Stimulated activated CD8-positive, alpha-beta memory T cell treated with anti-CD3 and anti-CD28 coated beads, Interleukin-4, amount 100 ng/mL, for 24 hours (primary cell): ENCODE measurements at places on chromosomes 3 and 15.

DNA sequence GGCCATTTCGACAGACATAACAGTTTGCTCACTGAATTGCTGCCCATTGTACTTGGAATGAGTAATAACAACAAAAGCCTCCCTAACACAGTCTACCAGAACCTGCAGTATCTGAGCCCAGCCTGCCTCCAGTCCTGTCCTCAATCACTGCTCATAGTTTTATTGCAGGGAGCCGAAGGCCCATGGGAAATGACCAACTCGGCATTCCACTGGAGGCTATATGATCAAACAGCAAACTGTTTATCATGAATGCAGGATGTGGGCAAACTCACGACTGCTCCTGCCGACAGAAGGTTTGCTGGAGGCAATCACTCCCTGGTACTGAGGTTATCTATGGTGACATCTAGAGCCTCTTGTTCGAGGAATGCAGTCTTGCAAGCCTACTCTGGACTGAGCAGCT lies 46.3 kb downstream of the LSM3 start:
- DNase-seq = no peak

DNA sequence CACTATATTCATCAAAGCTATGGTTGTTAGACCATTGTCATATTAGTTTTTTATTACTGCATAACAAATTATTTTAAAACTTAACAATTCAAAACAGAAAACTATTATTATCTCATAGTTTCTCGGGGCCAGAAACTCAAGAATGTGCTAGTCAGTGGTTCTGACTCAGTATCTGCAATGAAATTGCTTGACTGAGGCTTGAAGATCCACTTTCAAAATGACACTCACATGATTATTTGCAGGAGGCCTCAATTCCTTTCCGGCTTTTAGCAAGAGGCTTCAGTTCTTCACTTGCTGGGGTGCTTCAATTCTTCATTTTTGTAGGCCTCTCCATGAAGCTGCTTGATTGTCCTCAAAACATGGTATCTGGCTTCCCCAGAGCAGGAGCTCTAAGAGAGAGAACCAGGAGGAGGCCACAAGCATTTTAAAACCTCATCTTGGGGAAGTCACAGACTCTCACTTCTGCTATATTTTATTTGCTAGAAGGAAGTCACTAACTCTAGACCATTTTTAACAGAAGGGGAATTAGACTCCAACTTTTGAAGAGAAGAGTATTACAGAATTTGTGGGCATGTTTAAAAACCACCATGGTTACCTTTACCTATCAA lies 383.7 kb downstream of the MFSD1 start:
- DNase-seq = no peak

GRCh38 chr3:17075907-17076306 lies 191.2 kb downstream of the PLCL2 start:
- no peak for DNase-seq

DNA sequence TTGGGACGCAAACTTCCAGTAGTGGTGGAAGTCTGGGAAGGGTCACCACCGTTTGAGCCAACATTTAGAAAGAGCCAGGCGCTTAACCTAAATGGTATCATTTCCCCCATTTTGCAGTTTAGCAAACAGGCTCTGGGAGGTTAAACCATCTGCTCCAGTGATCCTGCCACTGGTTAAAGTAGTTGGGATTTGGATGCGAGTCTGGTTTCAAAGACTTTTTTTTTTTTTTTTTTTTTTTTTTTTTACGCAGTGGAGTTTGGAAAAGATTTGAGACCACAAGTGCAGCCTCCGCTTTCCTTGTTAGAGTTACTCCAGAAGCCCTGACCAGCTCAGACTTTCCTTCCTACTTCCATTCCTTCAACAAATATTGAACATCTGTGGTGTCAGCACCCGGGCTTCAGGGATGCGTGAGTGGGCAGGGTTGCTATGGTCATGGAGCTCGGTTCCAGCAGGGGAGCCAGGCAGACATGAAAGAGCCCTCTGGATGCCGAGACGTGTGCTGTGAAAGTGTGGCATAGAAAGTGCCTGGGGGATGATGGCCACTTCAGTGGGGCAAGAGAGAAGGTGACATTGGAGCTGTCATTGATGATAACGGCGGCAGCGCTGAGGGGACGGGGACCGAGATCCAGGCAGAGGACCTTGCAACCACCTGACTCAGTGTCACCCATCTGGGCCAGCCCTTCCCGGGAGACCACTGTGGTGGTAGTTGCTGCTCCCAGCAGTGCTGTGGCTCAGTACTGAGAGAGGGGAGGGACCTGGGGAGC lies 1.1 kb upstream of the RNU6-1 start:
- no peak for DNase-seq

DNA sequence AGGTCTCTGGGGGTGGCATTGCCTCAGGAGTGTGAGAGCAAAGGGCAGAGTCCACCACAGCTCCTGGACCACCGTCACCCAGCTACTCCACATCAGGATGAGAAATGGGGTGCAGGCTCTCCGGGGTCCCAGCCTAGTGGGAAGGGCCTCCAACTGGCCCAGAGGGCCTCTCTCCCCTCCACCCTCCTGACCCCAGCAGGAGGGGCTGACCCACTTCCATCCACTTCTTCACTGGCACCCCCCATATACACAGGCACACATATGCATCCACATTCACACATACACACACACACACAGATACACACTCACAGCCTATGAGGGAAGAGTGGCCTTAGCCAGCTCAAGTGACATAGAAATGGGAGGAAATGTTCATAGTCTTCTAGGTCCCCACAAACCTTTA lies 286.0 kb downstream of the OCA2 start:
- no peak for DNase-seq

DNA sequence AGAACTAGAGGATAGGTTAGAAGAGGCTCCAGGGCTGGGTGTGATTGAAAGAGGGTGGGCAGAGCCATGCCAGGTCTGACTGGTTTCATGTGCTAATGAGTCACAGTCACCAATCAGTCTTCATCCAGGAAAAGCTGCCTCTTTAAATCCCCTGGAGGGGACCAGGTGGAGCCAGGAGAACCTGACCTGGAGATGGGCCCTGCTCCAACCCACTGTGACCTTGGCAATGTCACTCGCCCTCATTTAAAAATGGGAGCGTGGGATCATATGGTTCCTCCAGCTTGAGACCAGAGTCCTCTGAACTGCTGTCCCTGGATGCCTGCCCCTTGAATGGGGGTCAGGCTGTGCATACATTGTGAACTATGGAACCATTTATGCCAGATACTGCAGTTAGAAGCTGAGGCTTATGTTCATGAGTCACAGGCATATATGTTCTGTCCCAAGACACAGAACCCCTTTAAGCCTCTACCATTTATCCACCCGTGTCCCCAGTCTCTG lies 23.0 kb downstream of the HES1 start:
- DNase-seq = no peak

DNA sequence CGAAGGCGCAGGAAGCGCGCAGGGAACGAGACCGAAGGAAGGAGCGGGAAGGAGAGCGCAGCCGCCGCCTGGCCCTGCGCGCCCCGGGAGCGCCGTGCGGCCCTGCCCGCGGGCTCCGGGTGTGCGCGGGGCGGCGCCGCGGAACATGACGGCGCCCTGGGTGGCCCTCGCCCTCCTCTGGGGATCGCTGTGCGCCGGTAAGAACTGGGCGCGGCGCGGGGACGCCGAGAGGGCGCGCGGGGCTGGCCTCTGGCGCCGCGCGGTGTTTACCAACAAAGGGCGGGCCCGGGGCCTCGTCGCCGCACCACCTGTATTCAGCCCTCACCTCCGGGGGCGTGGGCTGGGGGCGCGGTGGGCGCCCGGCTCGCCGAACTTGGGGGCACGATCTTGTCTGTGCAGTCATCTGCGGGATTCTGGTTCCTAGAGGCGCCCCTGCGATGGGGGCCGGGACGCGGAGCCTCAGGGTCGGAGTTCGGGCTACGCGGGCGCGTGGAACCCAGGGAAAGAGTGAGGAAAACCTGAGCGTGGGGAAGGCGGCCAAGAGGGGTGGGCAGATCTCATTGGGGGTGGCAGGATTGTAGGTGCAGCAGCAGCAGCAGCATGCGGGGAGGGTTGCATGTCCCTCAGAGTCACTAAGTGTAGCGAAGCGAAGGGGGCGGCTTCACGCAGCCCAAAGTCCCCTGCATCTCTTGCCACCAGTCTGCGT lies 641 bp downstream of the ACVR2B start:
- DNase-seq = no peak

- no peak for DNase-seq
These were observed 155.3 kb downstream of the THRB start for GRCh38 chr3:24339266-24339825.

- no peak for DNase-seq
These were observed 67.1 kb downstream of the FEM1B start for GRCh38 chr15:68344600-68344999.

DNA sequence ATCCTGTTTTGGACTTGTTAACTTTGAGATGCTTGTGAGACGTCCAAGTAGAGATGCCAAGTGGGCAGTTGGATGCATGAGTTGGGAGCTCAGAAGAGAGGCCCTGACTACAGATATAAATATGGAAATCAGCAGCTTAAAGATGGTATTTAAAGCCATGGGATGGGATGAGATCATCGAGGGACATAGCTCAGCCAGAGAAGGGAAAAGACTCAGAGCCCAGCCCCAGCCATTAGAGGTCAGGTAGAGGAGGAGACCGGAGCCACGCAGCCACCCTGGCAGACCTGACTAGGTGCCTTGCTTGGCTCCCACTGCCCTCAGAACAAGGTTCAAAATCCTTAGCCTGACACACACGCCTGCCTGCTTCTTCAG lies 31.1 kb downstream of the ATP2B2 start:
- no peak for DNase-seq

DNA sequence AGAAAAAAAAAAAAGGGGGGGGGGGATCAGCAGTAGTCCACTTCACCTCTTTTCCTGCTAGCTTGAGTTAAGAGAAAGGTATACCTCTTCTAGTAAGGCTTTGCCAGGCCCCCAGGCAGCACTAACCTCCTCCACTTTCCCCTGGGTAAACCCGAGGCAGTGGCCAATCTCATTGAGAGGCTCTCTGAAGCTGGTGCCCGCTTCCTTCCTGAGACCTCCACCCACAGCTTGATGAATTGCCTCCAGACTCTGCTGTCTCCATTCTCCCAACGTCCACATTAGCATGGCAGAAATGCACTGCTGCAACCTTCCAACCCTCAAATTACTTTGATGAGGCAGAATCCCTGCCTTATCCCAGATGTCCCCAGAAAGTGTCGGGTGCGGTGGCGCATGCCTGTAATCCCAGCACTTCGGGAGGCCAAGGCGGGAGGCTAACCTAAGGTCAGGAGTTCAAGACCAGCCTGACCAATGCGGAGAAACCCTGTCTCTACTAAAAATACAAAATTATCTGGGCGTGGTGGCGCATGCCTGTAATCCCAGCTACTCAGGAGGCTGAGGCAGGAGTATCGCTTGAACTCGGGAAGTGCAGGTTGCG lies 15.3 kb downstream of the RLBP1 start:
- no peak for DNase-seq

GRCh38 chr3:130895690-130896488 lies 2.0 kb downstream of the ATP2C1 start:
- DNase-seq = no peak

GRCh38 chr15:74768771-74769342 lies 13.0 kb upstream of the CSK start:
- DNase-seq = peak; percentile 54

DNA sequence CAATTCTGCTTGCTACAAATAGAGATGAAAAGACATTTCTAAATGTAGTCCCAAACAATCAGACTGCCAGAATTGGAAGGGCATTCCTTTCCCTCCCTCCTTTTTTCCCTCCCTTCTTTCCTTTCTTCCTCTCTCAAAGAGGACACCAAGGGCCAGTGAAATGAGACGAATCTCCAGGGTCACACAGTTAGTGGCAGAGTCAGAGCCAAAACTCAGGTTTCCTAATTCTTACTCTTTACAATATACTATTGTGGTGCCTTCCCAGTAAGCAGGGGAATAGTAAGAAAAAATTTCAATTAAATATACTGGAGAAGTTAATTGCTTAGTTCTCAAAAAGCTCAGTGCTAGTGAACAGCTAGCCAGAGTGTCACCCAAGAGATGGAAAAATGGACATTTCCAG lies 33.0 kb upstream of the DCP1A start:
- DNase-seq = no peak

- no peak for DNase-seq
These were observed 198.7 kb downstream of the AKAP13 start for GRCh38 chr15:85578941-85579701.

DNA sequence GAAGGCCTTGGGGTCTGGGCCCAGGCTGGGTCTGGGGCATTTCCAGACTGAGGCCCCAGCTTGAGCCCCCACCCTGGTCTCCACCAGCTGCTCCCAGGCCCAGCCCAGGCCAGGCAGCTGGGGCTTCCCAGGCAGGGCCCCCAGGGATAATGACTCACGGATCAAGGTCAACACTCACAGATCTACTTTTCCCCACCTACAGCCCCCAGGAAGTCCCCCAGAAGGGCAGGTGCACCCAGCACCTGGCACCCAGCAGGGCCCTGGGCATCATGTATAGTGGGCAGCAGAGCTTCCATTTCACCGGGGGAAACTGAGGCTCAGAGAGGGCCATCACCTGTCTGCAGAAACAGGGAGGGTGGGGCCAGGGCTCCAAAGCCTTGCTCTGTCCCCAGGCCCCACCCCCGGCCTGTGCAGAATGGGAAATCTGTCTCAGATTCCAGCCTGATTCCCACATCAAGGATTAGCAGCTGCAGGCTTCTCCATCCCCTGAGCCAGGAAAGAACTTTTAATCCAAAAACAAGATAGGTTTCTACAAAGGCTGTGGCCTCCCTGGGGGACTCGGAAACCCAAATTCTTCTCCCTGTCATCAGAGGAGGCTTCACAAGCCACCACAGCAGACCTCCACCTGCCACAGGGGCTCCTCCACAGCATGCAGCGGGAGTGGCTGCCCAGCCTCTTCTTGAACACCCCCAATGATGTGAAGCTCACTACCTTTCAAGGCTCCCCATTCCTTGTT lies 49.8 kb downstream of the IQSEC1 start:
- DNase-seq = no peak

DNA sequence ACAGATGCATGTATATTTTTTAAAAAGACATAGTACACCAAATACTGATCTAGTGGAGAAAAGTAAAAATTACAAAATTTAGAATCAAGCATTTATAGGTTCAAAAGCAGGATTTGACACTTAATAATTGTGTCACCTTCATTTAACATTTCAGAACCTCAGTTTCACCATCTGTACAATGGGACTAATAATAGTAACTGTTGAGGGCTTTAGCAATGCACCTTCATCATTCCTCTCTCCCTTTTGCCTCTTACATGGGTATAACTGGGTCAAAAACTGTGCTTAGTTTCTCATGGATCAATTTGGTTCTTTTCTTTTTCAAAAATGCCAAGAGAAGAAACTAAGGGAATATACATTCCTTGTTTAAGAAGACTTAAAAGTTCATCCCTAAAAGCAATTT lies 5.5 kb upstream of the TMEM212 start:
- no peak for DNase-seq
